Left ventricle myocardium superior (tissue), 1 donor: ENCODE measurements at places on chromosomes 1 and 21. TPM values are rescaled to one million over a fixed set of nuclear protein-coding genes. Genes with fewer than 3 reads are reported as not detected.

DNA sequence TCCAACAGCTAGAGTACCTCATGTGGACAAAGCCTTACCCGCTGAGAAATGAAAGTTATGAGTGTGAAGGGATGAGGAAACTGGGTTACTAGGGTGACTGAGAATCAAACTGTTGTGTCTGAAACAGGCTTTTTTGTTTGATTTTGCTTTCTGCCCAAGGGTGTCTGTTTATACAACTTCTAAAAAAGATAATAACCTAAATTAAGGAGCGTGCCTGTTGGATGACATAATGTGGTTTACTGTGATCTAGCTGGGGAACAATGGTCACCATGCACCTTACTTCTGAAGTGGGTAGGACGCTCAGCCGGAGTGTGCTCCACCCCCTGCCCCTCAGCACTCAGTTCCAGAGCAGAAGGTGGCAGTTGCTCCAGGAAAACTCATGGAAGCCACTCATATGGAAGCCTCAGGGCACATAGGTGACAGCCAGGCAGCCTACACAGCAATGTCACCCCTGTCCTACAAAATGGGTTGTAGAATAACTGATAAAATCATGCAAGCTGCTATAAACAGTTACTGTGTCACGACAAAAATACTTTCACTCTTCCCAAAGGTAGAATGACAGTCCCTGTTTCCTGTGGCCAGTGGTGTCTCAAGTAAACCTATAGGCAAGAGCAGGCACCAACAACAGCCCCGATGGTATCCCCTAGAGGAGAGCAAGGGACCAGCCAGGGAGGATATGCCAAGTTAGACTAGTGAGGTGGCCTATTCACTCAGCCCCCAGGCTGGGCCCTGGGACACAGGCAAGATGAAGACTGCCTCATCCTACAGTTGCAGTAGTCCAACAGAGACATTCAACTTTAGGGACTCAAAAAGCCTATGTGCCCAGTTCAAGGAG, 29.3 kb downstream of the SIPA1L2 start:
- no peak for DNase-seq

- DNase-seq, result no peak
Observed at GRCh38 chr21:42747746-42748351, 94.4 kb downstream of the PDE9A start.

DNA sequence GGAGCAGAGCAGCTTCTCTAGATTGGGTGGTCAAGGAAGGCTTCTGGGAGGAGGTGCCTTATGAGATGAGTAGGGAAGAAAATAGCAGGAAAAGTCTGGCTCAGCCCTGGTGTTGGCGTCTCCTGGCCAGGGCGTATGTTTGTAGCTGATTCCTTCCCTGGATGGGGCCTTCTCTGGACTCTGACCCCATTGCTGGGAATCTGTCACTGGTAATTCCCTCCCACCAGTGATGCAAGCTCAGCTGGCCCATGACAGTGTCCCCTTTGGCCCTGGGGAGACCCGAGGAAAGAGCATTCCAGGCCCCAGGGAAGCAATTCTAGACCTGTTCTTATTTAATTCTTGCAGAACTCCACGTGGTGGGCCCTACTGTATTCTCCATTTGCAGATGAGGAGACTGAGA, 20.7 kb downstream of the IGSF21 start:
- no peak for DNase-seq

- DNase-seq, result no peak
Observed at GRCh38 chr1:212958175-212958574, 7.8 kb downstream of the VASH2 start.

GRCh38 chr21:30146558-30147282, 19.9 kb downstream of the CLDN17 start:
- DNase-seq, result no peak

C2CD4D gene
- not detected for total RNA-seq

TPTE gene
- total RNA-seq, result not detected
